ENCODE measurements at places on chromosomes 1 and 21.

- no peak for DNase-seq
Measured at GRCh38 chr1:100441651-100442050, 89.3 kb downstream of the CDC14A start.

- DNase-seq = no peak
Measured at GRCh38 chr1:21384620-21385019, 55.3 kb upstream of the NBPF3 start.

- DNase-seq = no peak
Measured at GRCh38 chr21:34988625-34989024, 60.5 kb downstream of the RUNX1 start.

- DNase-seq = no peak
Measured at GRCh38 chr1:159510229-159510541, 25.6 kb downstream of the OR10J5 start.

DNA sequence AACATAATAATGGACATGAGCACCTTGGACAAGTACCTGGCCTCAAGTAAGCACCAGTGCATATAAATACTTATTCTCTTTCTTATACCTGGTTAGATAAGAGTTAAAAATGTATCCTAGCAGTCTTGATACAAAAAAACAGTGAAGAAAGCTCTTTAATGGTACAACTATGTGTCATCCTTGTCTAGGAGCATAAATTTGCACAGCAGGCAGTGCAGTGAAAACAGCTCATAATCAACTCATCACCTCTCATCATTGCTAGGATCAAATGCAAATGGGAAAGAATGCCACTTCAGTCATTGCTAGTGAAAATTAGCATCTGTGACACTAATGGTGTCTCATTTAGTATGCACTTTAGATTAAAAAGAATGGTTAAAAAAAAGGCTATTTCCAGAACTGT lies 7.6 kb downstream of the SAMSN1 start:
- no peak for DNase-seq

- DNase-seq = no peak
Measured at GRCh38 chr1:179935909-179936496, 18.6 kb upstream of the CEP350 start.

- no peak for DNase-seq
Measured at GRCh38 chr1:20928146-20928545, 141.0 kb upstream of the HP1BP3 start.

DNA sequence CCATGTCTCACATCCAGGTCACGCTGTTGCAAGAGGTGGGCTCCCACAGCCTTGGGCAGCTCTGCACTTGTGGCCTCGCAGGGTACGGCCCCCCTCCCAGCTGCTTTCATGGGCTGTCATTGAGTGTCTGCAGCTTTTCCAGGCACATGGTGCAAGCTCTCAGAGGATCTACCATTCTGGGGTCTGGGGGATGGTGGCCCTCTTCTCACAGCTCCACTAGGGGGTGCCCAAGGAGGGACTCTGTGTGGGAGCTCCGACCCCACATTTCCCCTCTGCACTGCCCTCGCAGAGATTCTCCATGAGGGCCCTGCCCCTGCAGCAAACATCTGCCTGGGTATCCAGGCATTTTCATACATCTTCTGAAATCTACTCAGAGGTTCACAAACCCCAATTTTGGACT lies 219.4 kb downstream of the LRRC7 start:
- no peak for DNase-seq

DNA sequence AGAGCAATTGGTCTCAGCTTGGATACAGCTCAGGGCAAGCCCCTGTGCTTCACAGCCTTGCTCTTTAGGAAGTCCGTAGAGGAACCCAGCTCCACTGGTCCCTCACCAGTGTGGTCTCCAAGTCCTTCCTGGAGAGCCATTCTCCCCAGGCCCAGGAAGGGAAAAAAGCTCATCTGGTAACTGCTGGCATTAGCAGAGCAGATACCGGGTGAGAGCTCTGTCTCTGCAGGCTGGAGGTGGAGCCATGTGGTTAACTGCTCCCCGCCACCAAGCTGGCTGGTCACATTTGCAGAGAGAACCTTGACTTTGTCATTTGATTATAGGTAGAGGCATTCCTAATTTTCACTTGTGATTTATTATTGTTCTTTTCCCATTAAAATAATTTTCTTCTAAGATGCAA lies 169.6 kb downstream of the ROR1 start:
- DNase-seq = no peak

DNA sequence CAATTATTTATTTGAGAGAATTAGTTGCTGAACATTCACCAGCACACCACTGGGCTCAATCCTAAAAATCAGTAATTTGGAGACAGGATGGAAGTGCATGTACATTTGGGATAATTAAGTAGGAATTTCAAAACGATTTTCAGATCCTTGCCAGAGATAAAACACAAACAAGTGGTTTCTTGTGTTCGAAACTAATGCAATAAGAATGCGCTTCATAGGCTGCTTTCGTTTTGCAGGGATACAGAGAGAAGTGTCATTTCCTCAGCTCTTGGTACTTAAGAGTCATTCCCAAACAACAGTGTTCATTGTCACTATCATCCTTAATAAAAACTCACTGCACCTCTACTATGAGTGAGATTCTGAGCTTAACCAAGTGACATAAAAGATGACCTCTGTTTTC lies 20.6 kb upstream of the USP24 start:
- DNase-seq = no peak

GRCh38 chr1:228006034-228006785 lies 588 bp upstream of the WNT3A start:
- DNase-seq = peak; percentile 3

- no peak for DNase-seq
Measured at GRCh38 chr1:169321539-169321938, 46.1 kb downstream of the NME7 start.

DNA sequence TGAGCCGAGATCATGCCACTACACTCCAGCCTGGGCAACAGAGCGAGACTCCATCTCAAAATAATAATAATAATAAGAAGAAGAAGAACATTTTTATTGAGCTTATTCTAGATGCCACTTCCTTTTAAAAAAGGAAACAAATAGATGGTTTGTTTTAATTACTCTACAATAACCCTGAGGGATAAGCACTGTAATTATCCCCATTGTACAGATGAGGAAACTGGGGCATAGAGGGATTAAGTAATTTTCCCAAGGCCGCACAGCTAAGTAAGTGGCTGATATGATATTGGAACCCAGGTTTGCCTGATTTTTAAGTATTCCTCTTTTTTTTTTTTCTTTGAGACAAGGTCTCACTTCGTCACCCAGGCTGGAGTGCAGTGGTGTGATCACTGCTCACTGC lies 58.5 kb upstream of the LRIG2 start:
- no peak for DNase-seq

- DNase-seq = no peak
Measured at GRCh38 chr1:23742670-23743286, 493 bp upstream of the ELOA start.

DNA sequence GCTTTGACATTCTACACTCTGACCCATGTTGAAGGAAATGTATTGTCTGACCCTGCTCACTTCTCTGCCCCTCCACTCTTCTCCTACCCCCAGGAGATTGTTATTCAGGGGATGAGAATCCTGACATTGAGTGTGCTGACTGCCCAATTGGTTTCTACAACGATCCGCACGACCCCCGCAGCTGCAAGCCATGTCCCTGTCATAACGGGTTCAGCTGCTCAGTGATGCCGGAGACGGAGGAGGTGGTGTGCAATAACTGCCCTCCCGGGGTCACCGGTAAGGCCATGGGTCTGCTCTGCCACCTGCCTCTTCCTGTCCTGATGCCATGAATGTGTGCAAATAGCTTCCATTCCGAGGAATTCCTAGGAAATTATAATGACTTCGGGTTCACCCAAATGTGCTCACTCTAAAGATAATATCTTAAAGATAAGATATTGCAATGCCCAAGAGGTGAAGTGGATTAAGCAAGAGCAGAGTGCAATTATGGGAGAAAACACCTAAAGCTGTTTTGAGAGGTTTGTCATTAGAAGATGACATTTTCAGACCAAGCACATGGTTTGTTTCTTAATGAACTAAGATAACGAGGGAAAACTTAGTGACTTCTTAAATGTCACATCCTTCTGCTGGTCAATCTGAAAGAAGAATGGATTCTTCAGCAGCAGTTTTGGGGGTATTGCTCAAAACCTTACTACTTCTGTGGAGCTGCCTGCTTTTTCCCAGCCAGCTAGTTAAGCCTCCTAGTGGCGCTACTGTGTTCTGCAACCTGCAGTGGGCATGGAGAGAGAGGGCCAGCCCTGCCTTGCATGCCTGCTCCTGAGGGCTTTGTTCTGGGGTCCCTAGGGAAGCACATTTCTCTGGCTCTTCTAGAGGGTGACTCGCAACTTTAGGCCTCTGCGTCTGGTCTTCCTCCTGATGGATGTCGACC lies 41.6 kb downstream of the LAMC2 start:
- peak; percentile 44 for DNase-seq
